ENCODE measurements at places on chromosomes 7 and 10.
A peak's percentile ranks its signal among the peaks of the same experiment; 100 is the strongest.

DNA sequence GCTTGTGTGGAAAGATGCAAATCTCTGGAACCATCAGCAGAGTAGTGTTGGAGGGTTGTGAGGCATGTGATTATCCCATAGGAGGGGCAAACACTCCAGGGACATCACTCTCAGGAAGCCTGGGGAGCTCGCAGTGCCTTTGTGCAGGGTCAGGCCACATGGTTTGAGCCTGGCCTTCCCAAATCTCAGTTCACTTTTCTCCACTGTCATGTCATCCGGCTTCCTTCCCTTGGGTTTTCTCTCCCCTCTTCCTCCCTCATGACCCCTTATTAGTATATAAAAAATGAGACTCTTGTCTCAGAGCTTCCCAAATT, 20.4 kb downstream of the TSPAN14 start:
- DNase-seq: no peak

- DNase-seq: peak; percentile 40
These were observed 25.7 kb downstream of the PRKAG2 start for GRCh38 chr7:151851145-151851751.

DNA sequence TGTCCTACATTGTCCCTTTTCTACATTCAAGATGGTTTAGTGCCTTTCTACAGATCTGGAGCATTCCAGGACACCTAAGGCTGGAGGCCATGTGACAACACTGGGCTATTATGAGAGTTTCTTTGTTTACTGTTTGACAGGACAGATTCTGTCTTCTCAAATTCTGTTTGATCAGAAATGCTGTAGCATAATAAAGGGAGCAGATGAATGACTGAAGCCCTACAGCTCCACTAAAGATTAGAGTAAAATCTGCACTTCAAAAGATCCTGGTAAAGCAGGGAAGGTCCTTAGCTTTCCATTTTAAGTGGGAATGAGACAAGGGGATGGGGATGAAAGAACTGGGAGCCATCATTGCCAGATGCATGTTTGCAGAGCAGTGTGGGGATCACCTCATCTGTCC, 38.4 kb downstream of the TMEM229A start:
- DNase-seq: no peak

DNA sequence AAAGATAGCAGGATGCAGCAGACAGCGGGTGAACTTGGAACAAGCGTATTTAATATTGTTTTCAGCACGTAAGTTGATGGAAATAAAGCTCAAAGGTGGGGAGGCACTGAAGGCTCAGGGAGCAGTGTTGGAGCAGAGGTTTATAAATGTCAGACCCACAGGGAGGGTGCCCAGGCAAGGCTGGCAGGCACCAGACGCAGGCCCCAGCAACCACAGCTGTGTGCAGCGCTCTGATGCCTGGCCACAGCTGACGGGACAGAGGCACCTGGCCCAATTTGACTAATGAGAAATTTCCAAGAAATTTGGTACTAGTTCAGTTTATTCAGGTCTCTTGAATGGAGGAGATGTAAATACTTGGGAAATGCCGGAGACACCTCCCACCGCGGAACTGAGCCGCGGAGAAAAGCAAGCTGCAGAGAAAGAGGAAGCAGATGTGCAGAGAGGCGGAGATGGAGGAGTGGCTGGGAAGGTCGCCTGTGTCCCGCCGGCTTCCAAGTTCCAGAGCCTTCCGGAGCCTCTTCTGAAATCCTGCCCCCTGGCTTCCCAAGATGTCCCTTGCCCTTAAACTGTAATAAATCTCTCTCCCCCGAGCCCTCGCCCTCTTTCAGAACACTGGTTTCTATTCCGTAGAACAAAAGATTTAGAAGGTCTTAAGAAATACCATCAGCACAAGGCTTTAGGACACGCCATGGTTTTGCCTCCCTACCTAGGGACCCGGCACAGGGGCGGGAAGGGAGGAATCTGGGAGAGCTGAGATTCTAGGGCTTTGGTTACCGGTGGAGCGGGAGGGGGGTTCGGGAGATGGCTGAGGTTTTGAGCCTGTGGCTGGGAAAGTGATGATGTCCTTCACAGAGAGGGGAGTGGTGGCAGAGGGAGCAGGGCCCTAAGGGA, 38.4 kb upstream of the PLXNA4 start:
- peak; percentile 46 for DNase-seq

- no peak for DNase-seq
These were observed at the start of gene INA for GRCh38 chr10:103276896-103277712. TSS of gene INA (plus strand) at chr10:103277138. CDS start at chr10:103277212, 74 bp downstream.

DNA sequence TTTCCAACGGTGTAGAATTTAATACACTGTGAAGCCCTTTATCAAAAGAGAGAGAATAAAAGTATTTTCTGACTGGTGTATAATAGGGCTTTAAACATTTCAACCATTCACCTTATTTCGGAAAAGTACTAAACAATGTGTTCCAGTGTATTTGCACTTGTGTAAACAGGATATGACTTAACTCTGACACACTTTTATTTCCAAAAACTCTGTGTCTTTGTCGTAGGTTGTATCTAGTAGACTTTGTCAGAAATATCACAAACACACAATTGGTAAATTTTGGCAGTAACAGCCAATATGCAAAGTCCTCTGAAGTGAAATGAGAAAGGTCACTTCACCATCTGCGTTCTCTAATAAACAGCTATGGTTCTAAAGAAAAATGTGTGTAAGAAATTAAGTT, 10.3 kb upstream of the TSPAN13 start:
- DNase-seq: no peak

DNA sequence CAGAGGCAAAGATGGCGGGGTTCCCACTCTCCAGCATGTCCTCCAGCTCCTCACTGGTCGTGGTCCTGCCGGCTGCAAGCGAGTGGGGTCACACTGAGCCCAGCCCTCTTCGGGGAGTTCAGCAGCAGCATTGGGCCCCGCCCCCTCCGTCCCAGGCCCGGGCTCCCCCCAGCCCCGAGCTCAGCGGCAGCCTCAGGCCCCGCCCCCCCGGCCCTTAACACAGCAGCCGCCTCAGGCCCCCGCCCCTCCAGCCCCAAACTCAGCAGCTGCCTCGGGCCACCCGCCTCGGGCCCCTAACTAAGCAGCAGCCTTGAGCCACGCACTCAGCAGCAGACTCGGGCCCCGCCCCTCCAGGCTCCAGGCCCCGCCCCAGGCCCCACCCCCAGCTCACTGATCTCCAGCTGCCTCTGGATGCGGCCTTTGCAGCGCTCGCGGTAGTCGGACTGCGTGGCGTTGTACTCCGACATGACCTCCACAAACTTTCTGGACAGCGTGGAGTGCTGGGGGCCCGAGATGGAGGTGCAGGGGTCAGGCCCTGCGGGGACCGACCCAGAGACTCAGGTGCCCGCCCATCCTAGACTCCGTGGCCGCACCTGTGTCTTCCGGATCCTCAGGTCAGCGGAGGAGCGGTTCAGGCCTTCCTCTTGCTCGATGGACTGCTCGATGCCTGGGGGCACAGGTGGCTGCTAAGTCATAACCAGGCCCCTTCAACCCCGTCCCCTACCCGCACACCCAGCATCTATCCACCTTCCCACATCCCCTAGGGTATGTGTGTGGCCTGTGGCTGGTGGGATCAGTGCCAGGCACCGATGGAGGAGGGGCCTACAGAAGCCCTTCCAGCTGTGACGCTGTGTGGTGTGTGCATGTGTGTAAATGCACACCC, 15.5 kb downstream of the STX1A start:
- DNase-seq: peak; percentile 45

GRCh38 chr10:20841419-20841818, 55.7 kb downstream of the NEBL start:
- DNase-seq: no peak

GRCh38 chr7:48011951-48012350, 17.0 kb downstream of the SUN3 start:
- DNase-seq: no peak

GRCh38 chr7:43750016-43750887, 8.2 kb upstream of the BLVRA start:
- no peak for DNase-seq

- DNase-seq: no peak
These were observed 745.8 kb downstream of the GRID1 start for GRCh38 chr10:85620807-85621206.

- DNase-seq: no peak
These were observed 691.0 kb upstream of the LRRTM3 start for GRCh38 chr10:66234872-66235271.

- no peak for DNase-seq
These were observed 9.2 kb downstream of the LGI1 start for GRCh38 chr10:93766918-93767317.

GRCh38 chr10:37703114-37703513, 154.3 kb downstream of the ZNF248 start:
- DNase-seq: no peak

DNA sequence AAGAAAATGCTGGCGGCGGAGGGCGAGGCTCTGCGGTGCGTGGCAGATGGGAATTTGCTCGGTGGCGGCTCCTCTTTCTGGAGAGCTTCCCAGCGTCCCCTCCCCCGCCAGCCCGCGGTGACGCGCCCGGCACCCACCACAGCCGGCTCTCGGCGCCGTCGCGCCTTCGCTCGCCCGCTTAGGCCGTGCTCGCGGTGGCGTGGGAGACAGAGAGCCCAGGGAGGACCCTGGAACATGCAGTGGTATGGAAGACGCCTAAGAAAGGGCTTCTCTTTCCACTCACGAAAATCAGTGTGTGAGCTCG, 576 bp upstream of the CSGALNACT2 start:
- peak; percentile 52 for DNase-seq

DNA sequence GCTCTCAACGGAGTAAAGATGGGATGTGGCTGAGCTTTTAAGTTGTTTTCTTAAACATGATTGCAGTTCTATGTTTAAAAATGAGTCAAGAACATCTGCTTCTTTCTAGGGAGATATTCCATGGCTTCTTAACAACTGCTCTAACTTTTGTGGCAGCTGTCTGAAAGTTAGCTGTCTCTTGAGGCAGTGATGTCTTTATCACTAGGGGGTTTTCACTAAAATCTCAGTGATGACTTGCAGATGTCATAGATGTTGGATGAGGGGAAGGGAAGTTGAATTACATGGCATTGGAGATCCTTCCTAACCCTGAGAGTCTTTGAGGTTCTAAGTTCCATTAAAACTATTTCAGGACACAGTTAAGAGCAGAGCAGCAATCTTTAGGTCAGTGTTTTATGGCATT, 43.5 kb downstream of the PRKG1 start:
- DNase-seq: no peak

DNA sequence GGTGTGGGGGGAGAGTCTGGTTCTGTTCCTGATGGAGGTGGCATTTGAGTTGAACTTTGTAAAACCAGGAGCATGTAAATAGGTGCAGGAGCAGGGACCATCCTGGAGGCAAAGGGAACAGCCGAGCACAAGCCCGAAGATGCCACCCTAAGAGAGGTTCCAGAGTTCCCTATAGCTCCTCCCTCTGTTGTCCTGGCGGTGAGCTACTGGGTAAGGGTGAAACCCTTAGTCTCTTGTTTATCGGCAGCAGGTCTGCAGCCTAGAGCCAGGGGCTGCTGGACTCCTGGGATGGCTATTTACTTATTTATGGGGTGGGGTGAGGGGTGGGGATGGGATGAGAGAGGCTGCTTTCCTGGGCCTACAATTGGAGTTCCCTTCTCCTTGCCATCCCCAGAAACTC, 6.5 kb upstream of the LBX1 start:
- DNase-seq: no peak

- DNase-seq: no peak
These were observed 37.9 kb downstream of the BAMBI start for GRCh38 chr10:28715246-28715645.

GRCh38 chr10:62870866-62871265, 54.7 kb upstream of the EGR2 start:
- no peak for DNase-seq

DNA sequence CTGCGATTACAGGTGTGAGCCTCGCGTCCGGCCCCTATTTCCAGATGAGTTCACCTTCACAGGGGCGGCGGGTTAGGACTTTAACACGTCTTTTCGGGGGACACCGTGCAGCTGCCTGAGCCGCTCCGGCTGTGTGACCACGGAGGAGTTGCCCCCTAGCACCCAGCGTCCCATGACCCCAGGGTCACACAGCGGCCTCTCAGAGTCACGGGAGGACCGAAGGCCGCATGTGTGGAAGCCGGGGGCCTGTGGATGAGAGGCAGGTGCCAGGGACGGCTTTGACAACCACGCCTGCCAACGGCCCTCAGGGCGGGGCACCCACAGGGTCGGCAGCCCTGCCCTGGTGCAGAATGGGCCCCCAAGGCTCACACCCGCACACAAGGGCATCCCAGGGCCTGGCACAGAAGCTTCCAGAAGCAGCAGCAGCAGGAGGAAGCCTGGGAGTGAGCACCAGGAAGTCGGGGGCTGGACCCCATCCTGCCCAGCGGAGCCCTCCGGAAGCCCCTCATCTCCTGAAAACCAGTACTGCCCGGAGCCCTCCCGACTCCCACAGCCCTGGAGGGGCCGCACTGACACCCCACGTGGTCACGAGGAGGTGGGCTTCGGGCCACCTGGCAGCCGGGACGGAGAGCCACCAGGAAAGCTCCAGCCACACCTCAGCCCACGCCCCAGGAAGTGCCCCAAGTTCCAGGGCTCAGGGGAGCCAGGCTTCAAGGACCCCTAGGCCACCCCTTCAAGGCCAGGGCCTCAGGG, 32.7 kb downstream of the ADAP1 start:
- peak; percentile 7 for DNase-seq

DNA sequence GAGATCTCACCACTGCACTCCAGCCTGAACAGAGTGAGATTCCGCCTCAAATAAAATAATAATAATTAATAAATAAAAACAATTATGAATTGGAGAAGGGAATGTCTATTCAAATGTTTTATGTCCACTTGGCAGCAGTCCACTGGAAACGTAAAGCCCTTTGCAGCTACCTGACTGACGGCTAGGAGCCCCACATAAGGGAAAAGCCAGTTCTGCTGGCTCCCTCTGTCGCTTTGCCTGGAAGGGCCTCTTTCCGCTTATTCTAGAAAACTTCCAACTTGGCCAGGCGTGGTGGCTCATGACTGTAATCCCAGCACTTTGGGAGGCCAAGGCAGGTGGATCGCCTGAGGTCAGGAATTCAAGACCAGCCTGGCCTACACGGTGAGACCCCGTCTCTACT, 6.1 kb upstream of the TNS3 start:
- DNase-seq: no peak

DNA sequence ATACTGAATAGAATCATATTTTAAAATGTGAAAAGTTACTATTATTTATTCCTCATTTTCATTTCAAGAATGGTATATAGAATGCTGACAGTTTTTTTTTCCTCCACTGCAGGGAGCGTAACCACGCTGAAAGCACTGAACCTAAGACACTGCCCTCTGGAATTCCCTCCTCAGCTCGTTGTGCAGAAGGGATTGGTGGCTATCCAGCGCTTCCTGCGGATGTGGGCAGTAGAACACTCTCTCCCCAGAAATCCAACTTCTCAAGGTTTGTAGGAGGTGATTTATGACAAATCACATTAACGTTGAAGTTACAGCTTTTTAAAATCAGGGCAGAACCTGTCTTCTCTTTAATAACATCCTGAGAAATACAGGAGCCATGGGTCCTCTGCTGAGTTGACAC, 12.4 kb downstream of the LRRC27 start:
- no peak for DNase-seq

GRCh38 chr7:91280185-91280584, 16.0 kb downstream of the FZD1 start:
- no peak for DNase-seq

GRCh38 chr10:86103391-86104101, 263.0 kb downstream of the GRID1 start:
- no peak for DNase-seq

- no peak for DNase-seq
These were observed 33.4 kb downstream of the VWDE start for GRCh38 chr7:12370249-12370648.

GRCh38 chr7:36639826-36640225, 84.5 kb downstream of the AOAH start:
- no peak for DNase-seq

- DNase-seq: no peak
These were observed 33.8 kb downstream of the STK32C start for GRCh38 chr10:132273966-132274365.

- DNase-seq: peak; percentile 77
These were observed 918 bp downstream of the CALHM2 start for GRCh38 chr10:103451091-103451813.
